ENCODE measurements at places on chromosomes 7 and 10.

DNA sequence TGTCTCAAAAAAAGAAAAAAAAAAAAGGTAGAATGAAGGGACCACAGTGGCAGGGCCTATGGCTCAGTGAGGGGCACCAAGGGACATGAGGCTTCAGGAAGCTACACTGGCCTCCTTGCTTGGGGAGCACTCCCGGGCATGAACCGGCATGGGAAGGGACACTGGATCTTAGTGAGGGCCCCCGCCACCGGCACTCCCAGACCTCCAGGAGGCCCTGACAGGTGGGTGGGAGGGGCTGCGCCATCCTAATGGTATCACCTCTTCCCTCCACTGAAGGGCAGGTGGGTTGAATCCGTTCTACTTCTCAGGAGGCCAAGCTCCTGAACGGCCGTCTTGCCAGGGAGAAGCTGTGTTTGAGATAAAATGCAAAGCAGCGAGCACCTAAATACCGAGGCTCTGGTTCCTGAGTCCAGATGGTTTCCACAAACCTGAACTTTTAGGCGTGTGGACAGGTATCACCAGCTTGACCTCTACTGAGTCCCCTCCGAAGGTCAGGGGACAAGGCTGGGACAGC is 69.8 kb downstream of the C10orf143 start:
- no peak for DNase-seq

DNA sequence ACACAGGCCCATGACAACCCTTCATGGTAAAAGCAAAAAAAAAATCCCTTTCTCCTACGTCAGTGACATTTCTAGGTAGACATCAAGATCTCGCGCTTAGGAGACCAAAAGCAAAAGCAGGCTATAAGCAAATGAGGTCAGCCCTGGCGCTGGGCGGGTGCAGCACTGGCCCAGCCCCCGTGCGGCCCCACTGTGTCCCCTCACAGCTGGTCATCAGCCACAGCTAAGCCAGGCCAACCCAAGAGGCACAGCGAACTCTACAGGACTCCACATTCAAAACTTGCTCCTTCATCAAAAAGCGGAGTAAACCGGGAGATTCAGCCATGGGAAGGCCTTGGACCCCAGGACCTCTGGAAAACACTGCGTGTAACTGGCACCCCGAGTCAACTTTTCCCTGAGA is 113.7 kb downstream of the PTPRN2 start:
- no peak for DNase-seq

- DNase-seq = no peak
Measured at GRCh38 chr10:121928528-121928884, 675 bp upstream of the ATE1 start.

DNA sequence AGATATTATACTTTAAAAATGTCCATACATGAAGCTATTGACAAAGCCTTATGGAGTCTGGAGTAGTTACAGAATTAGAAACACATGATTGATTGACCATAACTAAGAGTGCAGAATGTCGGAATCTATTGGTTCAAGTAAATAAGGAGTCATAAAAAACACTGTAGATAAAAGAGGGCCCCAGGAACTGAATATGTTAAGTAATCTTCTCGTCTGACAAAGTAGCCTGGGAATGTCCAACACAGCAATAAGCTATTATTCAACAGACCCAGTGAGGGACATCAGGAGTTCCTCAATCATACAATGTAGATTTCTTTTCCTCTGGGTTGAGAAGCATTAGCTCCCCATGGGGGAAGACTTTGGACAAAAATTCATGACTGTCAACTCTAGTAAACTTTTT is 782.0 kb downstream of the SUGCT start:
- no peak for DNase-seq

- no peak for DNase-seq
Measured at GRCh38 chr7:155188357-155188756, 109.3 kb upstream of the INSIG1 start.

DNA sequence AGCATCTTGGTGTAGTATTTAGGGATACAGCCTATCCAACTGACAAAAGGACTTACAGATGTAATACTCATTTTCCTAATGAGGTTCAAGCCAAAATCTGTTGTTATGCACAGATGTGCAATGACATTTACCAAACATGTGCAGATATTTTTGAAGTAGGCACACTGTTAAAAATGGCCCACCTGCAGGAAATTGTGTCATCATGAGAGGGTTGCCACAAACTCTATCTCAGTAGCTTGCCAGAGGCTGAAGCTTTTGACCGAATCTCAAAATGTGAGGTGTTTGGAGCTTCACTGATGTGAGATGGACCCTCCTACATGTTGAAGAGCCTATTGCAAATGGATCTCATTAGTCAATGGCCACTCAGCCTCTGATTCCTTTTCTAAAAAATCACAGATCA is 89.7 kb upstream of the CSTF2T start:
- no peak for DNase-seq

DNA sequence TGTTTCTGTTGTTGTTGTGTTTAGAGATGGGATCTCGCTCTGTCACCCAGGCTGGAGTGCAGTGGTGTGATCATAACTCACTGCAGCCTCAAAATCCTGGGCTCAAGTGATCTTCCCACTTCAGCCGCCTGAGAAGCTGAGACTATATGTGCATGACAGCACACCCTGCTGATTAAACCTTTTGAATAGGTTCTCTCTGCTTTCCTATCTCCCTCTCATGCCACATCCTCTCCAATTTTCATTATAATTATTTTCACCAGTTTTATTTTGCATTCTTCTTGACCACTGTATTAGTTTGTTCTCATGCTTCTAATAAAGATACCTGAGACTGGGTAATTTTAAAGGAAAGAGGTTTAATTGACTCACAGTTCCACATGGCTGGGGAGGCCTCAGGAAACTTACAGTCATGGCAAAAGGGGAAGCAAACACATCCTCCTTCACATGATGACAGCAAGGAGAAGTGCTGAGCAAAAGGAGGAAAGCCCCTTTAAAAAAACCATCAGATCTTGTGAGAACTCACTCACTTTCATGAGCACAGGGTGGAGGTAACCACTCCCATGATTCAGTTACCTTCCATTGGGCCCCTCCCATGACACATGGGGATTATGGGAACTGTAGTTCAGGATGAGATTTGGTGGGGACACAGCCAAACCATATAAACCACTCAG is 12.9 kb downstream of the AGK start:
- DNase-seq = no peak

Data from CD4-positive, alpha-beta T cell (primary cell).